ENCODE measurements at places on chromosomes 12 and 14.
A peak's percentile ranks its signal among the peaks of the same experiment; 100 is the strongest.

GRCh38 chr12:664075-664778, 982 bp upstream of the NINJ2 start:
- DNase-seq, result no peak

- DNase-seq, result peak; percentile 37
These were observed 31.0 kb downstream of the FOXN4 start for GRCh38 chr12:109277899-109278762.

- no peak for DNase-seq
These were observed 6.6 kb upstream of the CFAP73 start for GRCh38 chr12:113142886-113143332.

- no peak for DNase-seq
These were observed 44.5 kb downstream of the DIO3 start for GRCh38 chr14:101605836-101606235.

GRCh38 chr14:50303744-50304471, 8.1 kb downstream of the L2HGDH start:
- DNase-seq, result peak; percentile 79

DNA sequence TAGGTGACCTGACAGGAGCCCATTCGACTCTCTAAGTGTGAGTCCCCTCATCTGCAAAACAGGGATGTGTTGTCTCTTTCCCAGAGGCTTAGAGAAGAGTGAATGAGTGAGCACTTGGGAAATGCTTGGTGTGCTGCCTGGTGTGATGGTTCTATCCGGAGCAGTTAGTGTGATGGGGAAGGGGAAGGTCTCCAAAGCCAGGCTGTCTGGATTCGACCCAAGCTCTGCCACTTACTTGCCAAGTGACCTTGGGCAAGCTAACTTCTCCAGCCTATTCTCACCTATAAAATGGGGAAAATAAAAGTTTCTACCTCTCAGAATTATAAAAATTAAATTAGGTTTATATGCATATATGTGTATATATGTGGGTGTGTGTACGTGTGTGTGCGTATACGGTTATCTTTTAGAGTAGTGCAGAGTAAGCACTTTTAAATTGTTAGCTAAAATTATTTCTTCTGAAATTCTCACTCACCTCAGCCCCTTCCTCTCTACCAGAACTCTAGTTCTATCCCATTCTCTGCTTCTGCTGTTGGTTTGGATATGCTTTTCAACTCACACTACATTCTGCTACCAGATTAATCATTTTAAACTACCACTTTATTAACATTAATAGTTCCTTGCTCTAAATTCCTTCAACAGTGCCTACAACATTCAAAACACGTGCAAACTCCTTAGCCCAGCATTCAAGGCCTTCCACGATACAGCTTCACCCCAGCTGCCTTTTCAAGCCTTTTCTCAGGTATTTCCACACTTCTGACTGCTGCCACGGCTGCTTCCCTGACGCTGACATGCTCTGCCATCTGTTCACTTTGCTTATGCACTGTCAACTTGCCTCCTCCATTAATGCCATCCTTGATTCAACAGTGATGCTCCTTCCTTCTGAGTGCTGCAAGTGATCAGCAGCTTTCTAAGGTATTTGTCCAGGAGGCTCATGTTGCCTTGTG, 55.3 kb downstream of the DICER1 start:
- DNase-seq, result no peak

GRCh38 chr12:123765504-123766035, 3.5 kb downstream of the DNAH10 start:
- DNase-seq, result no peak

DNA sequence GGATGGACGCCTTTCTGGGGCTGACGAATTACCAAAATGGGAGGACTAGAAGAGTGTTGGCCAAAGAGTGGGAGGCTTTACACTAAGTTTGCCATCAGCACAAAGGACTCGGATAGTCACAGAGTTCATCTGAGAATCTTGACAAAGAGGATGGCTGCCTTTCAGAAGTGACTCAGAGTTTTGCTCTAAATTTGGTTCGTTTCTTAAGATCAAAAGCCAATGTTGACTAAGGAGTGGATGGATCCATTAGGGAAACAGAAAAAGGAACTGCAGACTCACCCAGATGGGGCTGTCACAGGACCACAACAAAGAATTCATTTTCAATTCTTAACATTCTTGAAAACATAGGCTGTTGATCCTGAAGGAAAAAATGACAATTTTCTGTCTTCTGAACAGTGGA, 81.3 kb upstream of the DUSP6 start:
- no peak for DNase-seq

DNA sequence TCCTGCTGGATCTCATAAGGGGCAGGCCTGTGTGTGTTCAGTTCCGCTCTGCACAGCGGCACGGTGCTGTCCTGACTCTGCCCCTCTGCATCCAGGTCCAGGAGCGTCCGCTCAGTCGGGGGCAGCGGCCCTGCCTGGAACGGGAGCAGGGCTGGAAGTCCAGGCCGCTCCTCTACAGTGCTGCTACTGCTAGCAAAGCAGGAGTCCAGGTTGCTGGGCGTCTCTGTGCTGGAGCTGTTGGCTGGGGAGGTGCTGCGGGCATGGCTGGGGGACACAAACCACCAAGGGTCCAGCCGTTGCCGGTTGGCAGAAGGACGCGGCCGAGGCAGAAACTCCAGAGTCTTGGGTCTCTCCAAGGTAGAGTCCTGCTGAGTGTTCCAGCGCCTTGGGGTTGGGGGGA, 78.9 kb downstream of the MAP3K9 start:
- no peak for DNase-seq

DNA sequence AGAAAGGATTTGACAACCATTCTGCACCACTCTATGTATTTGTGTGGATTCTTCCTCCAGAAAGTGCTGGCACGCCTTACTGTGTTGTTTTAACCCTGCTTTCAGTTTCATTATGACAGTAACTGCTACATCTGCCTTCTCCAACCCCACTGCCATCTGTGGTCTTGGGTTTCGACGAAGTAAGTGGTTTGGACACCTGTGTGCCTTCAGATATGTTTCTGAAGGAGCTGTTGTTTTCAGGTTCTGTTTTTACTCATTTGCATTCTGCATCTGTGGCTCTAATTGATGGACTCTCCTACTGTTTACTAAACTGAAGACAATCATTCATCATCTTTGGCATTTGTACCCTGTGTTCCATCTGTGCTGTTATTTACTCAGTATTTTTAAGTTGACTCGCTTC, 4.1 kb downstream of the TSHR start:
- DNase-seq, result no peak

- DNase-seq, result peak; percentile 18
These were observed 830 bp downstream of the PPP4R3A start for GRCh38 chr14:91509083-91509877.

- peak; percentile 98 for DNase-seq
These were observed 103.4 kb upstream of the MAP1LC3B2 start for GRCh38 chr12:116455540-116456329.

GRCh38 chr12:4852308-4852707, 57.4 kb upstream of the KCNA1 start:
- DNase-seq, result no peak

GRCh38 chr14:23494223-23494622, 24.7 kb downstream of the NGDN start:
- peak; percentile 74 for DNase-seq

- no peak for DNase-seq
These were observed 7.1 kb downstream of the BCL11B start for GRCh38 chr14:99264691-99265450.

GRCh38 chr14:95262511-95262891, 57.2 kb downstream of the CLMN start:
- no peak for DNase-seq

GRCh38 chr12:45257185-45257930, 41.5 kb downstream of the ANO6 start:
- DNase-seq, result no peak

DNA sequence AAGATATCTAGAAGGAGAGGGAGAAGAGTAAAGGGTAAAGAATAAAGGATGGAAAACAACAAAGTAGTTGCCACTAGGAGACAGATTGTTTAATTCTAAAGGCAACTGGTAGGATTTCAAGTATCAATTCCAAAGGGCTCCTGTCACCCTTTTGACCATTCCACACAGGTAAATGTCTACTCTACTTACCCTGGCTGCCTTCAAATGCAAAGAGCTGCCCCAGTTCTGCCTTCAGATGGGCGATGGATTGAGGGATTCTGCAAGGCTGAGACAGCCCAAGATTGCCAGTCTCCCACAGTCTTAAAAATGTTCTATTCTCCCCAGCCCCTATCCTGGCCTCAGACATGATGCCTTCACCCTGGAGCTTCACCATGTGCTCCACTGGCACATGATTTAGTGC, 11.4 kb downstream of the KRT76 start:
- DNase-seq, result no peak

- DNase-seq, result no peak
These were observed 123.5 kb upstream of the CAND1 start for GRCh38 chr12:67145692-67146091.

DNA sequence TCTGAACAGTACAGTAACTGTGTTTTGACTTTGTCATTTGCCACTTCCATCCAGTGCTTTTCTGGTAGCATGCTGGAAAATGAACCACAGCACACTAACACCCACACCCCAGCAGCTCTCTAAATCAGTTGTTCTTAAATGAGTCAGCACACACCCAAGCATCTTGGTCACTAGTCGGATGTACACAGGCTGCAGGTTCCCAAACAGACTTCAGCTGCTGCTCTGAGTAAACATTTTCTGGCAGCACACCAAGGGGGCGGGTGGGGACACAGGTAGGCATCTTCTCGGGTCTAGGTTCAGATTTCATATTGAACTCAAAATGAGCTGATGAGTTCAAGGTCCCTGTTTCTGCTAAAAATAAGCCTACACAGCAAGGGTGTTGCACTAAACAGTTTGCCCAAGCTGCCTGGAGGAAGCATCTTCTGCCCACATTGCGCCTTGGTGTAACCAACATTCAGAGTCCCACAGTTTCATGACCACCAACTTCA, 39.8 kb downstream of the IFNG start:
- no peak for DNase-seq

GRCh38 chr14:23115918-23116317, 3.1 kb downstream of the CEBPE start:
- no peak for DNase-seq

Measured in cardiac fibroblast (primary cell).